ENCODE measurements at places on chromosomes 11 and 22.
A peak's percentile ranks its signal among the peaks of the same experiment; 100 is the strongest.

- DNase-seq: no peak
Observed at GRCh38 chr11:30360741-30361140, 37.8 kb downstream of the ARL14EP start.

GRCh38 chr11:109984634-109985289 is 108.4 kb upstream of the ZC3H12C start:
- no peak for DNase-seq

DNA sequence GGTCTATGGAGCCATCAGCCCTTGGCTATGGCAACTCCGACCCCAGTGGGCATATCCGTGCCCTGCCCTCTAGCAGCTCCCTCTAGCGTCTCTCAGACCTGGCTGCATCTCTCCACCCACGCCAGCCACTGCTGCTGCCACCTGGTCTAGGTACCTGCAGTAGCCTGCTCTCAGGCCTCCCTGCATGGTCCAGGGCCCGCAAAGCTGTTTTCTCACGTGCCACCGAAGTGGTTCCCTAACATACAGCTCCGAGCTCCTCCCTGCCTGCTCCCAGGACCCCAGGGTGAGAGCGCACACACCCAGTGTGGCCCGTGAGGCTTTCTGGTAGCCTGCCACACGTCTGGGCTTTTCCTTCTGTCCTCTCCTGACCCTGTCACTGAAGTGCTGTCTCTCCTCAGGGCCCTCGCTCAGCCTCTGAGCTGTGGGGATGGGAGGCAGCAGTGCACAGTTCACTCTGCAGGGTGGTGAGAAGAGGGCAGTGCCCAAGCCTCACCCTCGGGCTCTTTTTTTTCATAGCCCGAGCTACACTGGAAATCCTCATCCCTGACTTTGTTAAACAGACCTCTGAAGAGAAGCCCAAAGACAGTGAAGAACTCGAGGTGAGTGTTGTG is 14.3 kb downstream of the DGCR8 start:
- DNase-seq: no peak

GRCh38 chr11:9192561-9192960 is 72.6 kb downstream of the DENND5A start:
- DNase-seq: no peak

- no peak for DNase-seq
Observed at GRCh38 chr11:17652556-17652955, 66.8 kb upstream of the MYOD1 start.

DNA sequence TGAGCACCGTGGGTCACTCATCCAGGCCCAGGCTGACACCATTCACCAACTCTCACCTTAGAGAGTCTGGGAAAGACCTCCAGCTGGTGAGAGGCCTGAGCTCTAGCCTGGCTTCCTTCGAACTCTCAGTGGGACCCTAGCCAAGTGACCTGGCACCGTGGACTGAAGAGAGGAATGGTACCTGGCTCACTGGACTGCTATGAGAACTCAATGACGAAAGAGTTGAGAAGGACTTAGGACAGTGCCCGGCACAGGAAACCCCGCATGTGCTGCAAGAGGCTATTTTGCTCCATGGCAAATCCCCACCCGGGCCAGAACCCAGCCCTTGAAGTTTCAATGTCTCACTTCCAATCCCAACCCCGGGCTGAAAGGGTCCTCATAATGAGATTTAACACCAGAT is 605 bp upstream of the RAPSN start:
- no peak for DNase-seq

DNA sequence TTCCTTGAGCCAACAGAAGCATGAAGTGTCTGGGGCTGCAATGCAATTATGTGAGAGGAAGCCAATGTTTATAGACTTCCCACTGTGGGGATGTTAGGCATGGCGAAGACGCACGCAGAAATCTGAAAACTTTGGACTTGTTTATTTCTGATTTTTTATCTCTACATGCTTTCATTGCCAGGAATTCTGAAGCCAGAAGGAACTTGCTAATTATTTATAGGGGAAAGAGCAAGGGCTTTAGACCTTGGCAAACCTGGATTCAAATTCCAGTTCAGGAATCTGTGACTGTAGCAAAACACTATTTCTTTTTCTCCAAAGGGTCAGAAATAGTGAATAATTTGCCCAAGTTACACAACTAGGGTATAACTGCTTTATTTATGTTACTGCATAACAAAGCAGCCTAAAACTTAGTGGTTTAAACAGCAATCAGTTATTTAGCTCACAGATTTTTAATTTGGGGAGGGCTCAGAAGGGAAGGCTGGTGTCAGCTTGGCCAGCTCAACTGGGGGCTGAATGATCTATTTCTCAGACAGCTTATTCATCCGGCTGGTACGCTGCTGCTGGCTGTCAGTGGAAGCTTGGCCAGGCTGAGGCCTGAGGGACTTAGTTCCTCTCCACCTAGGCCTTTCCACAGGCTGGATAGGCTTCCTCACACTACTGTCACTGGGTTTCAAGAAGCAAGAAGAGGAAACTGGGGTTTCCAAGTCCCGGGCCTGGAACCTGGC is 1.9 kb upstream of the OR6Q1 start:
- no peak for DNase-seq

DNA sequence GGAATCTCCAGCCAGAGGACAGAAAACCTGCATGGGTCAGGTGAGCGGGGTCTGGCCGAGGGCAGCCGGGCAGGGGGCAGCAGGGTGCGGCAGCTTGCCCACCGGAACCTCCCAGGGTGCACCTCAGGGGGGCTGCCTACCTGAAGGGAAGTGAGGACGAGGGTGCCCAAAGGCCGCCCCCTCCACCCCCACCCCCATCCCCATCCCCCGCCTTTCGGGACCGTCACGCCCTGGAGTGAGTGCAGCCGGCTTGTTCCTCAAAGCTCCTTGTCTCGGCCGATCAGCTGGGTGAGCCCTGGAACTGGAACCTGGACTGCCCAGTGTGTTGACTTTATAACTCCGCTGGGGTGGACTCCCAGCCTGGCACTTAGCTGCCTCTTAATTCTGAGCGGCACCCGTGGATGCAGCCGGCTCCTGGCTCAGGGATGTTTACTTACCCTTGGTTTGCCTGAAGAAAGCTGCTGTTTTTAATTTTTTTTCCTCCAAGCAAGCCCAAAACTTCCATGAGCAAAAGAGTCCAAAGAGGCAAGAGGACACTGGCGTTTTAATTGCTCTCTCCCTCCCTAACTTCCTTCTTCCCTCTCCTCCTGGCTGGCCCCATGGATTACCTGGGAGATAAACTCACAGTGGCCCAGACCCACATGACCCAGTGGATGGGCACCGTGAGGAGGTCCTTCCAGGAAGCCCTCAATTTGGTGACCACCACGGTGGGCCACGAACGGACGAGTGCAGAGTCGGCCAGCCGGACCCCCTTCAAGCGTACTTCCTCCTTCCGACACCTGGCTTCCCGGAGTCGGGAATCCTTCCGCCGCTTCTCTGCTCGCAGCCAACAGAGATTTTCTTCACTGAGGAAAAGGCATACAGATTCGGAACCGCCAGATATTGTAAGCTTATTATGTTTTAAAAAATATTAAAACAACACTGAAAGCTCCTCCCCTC is 87.8 kb upstream of the CRYBB3 start:
- DNase-seq: no peak

- DNase-seq: no peak
Observed at GRCh38 chr11:91776655-91777054, 448.0 kb upstream of the FAT3 start.

GRCh38 chr11:75339685-75340409 is 11.6 kb downstream of the ARRB1 start:
- DNase-seq: no peak

DNA sequence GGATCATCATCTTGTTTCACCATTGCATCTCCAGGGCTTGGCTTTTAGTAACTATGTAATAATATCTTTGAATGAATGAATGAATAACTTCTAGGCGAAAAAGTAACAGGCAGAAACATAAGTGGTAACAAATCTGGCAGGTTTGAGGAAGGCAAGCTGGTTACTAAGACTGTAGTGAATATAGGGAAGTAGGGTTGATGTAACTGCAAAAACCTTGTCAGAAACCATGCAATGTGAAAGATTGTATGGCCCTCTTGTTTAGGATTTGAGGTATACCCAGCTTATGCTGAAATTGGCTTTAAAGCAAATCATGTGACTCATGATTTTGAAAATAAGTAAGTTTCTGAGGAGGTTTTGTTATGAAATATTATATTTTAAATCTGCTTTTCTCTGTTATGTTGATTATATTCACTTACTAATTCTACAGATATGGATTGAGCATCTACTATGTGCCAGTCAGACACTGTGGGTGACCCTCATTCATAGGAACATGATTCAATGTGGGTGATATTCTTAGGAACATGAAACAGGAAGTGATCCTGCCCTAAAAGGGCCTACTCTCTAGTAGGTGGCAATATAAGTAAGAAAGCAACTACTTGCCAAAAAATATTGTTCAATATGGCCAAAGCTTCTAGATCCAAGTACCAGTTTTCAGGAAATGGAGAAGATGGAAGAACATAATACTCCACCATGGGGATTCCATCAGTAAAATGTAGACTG is 115.5 kb upstream of the CCDC90B start:
- no peak for DNase-seq

GRCh38 chr11:20854215-20854955 is 185.0 kb downstream of the NELL1 start:
- DNase-seq: no peak

DNA sequence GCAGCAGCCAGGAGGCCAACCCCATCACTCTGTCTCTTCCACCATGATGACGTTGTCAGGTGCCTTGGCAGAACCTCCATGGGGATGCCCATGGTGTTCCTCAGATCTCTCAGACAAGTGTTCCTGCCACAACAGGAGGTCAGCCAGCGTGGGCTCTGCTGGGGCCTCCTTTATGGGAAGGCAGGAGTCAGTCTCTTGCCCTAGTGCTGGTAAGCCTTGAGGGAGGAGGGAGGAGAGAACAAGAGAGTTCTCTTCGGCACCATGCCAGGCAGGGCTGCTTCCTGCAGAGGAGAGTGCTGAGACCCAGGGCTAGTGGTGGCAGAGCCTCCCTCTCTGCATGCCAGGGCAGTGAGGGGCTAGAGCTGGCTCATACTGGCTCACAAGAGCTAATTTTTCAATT is 32.5 kb downstream of the GNAZ start:
- DNase-seq: no peak

DNA sequence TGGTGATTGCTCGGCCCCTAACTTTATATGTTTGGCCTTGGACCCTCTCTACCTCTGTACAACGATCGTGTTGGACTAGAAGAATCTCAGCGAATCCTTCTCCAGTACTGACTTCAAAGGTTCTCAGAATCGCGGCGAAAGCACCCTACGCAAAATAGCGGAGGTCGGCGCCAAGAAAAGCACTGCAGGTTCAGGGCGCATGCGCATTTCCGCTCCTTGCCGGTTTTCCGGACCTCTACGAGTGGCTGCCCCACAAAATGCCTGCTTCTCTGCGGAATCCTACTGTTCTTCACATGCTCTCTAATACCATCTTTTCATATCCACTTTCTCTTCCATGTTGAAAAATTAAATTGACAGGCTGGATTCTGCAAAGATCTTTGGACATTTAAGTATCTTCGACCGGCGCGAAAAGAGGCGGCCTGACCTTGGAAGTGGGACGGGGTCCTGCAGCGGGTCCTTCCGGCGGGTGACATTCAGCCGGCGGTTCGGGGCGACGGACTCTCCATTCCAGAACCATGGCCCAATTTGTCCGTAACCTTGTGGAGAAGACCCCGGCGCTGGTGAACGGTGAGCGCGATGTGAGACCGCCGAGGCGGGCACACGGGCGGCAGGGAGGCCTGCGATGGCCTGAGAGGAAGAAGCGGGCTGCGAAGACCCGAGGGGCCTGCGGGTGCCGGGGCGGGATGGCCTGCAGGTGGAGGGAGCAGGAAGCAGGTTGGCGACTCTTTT is at the start of gene ATP5MG:
Gene ATP5MG (plus strand): TSS at position 456 of the 729 bp plus-strand sequence. CDS start 60 bp downstream, at position 516.
- peak; percentile 83 for DNase-seq

GRCh38 chr11:85647078-85647477 is 689 bp upstream of the TMEM126A start:
- DNase-seq: no peak

DNA sequence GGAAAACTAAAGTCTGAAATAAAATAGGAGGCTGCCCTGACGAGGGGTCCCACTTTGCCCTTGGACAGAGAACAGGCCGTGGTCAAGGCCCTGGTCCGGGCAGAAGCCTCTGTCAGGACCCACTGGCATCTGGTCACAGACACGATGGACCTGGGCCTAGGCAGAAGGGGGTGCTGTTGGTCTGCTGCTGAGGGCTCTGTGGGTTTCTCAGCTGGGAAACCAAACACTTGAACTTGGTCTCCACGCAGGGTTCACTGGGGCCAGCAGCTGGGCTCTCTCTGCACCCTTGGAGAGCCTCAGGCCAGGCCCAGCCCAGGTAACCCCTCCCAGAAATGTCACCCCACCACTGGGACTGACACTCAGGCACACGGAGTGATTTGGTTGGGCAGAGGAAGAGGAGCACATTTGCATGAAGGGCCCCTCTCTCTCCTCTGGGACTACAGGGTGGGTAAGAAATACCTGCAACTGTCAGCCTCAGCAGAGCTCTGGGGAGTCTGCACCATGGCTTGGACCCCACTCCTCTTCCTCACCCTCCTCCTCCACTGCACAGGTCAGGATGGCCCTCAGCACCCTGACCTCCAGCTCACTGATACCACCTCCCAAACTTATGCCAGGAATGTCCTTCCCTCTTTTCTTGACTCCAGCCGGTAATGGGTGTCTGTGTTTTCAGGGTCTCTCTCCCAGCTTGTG is 48.1 kb upstream of the TOP3B start:
- DNase-seq: no peak

DNA sequence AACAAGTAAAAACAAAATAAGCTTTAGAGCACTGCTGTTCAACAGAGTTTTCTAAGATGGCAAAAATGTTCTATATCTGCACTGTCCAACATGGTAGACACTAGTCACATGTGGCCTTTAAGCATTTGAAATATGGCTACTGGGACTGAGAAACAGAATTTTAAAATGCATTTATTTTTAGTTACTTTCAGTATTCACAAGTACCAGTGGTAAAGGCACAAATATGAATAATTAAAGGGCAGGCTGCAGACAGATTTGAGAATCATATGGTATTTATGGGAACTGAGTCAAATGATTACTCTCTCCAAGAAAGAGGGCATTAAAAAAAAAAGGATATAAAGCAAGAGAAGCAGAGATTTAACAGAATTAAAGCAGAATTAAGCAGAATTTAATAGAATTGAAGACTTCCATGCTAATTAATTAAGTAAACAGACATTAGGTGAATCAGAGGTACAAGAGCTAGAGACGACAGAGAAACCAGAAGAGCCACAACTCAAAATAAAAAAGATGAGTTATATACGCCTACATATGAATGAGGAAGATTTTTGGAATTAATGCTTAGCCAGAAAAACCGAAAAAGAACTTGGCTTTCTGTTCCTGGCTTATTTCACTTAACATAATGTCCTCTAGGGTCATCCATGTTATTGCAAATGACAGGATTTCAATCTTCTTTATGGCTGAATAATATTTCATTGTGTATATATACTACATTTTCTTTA is 160.4 kb downstream of the ATG16L2 start:
- DNase-seq: no peak

- no peak for DNase-seq
Observed at GRCh38 chr11:117374316-117375055, 46.8 kb downstream of the CEP164 start.

DNA sequence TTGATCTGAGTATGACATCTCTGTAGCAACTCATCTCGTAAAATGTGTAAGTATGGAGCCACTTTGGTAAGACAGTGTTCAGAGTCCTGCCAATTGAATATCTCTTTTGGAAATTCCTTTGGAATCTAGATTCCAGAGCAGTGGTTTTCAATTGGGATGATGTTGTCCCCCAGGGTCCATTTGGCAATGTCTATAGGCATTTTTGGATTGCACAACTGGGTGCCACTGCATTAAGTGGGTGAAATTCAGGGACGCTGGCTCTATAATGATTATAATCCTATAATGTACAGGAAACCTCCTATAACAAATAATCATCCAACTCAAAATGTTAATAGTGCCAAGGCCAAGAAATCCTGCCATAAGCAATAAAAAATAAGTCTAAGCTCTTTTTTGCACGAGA is 404.8 kb upstream of the RAG2 start:
- DNase-seq: no peak

- DNase-seq: no peak
Observed at GRCh38 chr11:56932572-56933220, 56.0 kb upstream of the OR5AK2 start.

All from activated T-helper 1 cell treated with anti-CD3 and anti-CD28 coated beads, Interleukin-2, amount 50 U/mL, for 16 hours (primary cell).